ENCODE measurements at places on chromosomes 5 and 9.

- no peak for DNase-seq
Observed at GRCh38 chr5:177378884-177379883, 5.0 kb upstream of the SLC34A1 start.

DNA sequence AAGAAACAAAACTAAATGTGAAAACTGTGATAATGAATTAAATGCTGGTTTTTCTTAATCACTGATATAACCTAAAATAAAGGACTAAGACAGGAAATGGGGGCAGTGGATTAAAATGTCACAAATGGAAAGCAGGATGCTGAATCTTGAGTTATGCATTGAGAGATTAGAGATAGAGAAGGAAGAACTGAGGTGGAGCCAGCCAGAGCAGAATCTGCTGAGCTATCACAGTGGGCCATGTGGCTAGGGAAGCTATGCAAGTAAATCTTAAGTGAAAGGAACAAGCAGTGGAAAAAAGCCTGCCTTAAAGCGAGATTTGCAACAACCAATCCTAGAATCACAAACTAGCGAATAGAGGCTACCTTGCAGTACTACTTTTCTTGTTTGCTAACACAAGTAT, 188.5 kb upstream of the RASA1 start:
- no peak for DNase-seq

DNA sequence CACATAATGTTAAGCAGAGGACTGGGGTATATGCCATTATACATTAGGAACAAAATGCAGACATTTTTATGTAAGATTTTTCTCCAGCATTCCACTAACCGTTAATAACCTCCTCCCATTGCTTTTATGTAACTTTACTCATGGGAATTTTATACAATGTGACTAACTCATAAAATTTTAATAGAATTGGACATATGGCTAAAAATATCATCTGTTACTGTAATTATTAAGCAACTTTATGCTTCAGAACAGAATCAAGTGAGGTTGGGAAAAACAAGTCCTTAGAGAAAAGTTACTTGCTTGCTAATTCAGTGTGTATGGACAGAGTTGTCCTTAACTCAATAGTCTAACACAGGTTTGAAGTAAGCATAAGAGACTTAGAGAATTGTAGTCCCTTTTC, 54.8 kb upstream of the PCSK1 start:
- DNase-seq, result no peak

DNA sequence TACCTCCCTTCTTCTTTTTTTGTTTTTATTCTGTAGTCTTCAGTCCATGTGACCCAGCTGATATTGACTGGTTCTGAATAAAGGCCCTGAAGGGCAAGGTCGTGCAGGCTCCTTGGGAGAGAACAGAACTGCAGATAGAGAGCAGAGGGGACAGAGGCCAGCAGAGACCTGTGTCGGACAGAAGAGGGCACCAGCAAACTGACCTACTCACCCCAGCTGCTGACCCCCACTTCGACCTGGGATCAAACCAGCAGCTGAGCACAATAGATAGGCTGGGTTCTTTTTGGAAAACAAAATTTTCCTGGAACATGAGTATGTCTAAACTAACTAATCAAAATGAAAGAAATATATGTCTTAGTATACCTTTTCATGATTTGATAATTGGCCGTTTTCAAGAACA, 695.1 kb downstream of the NR2F1-AS1 start:
- no peak for DNase-seq

DNA sequence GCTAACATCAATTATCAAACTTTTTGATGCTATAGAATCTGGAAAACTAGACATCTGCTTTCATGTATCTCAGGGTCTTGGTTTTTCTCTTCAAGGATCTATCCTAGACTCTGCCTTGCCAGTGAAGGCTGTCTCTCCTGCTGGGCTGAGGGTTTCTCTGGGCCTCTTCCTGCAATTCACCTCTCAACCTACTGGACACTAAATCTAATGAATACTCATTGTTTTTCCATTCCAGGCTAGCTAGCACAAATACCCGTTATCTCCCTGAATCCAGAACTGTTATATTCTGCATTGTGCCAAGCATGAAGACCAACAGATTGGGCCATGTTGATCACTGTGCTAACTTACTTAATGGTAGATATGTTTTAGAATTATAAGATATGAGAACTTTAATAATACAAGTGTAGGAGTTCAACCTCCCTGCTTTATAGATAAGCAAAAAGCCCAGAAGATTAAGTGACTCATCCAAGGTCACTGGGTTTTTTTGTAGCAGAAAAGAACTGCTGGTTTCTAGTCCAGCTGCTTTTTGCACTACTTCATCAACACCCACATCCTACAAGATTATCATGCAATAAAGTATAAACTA, 56.5 kb upstream of the RNF38 start:
- no peak for DNase-seq

- DNase-seq, result no peak
Observed at GRCh38 chr5:161189452-161189851, 337.4 kb upstream of the ATP10B start.

GRCh38 chr5:55160493-55161209, 680 bp downstream of the GPX8 start:
- DNase-seq, result no peak

- DNase-seq, result no peak
Observed at GRCh38 chr9:94780516-94780950, 54.0 kb downstream of the AOPEP start.

DNA sequence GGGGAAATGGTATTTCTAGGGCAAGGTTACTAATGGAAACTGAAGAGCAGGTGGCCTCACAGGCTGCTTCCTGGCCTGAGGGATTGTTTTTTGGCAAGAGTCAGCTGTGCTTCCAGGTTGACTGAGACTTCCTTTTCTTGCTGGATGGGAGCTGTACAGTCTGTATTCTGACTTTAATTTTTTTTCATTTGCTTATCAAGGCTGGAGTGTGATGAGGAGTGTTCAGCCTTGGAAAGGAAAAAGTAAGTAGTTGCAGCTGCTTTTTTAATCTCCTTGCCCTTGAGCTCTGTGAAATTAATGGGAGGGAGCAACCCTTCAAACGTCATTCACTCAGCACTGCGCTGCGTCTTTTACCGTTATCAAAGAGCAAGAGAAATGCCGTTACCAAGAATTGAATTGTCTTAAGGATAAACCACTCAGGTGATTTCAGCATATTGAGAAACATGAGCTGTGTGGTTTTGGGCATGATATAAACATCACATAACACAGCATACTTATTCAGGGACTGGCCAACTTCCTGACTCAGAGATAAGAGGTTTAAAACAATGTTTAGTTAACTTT, 47.6 kb downstream of the AQP7 start:
- DNase-seq, result no peak
